Hindlimb muscle (tissue), 1 donor: ENCODE measurements at places on chromosomes 16 and 17. TPM values are rescaled to one million over a fixed set of nuclear protein-coding genes. Genes with fewer than 3 reads are reported as not detected.
A peak's percentile ranks its signal among the peaks of the same experiment; 100 is the strongest.

DNA sequence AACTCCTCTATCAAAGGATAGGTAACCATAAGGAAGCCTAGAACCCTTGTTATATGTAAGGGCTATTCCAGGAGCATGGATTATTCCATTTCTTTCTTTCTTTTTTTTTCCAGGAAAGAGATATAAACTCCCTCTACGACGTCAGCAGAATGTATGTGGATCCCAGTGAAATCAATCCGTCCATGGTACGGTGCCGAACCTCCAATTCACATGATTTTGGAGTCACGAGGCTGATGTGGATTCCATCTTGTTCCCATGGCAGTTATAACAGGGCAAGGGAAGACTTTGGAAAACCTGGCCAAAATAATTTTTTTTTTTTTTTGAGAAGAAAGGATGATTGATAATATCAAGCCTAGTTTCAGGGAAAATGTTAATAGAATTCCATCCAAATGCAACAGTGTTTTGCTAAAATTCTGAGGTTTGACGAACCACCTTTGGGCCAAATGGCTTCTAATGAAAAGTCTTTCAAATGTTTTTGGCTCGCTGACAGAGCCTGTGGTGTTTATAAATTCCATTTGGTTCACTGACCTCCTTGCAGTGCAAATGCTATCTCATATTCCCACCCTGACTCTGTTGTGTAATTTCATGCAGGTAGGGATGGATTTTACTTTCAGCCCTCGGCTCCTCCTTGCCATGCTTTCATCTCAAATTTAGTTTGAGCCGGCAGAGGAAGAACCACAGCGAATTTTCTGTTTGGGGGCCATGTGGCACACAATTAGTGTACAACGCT, 90.0 kb downstream of the SDR42E1 start:
- DNase-seq, result peak; percentile 54

- DNase-seq, result no peak
Measured at GRCh38 chr17:17870247-17870646, 33.5 kb upstream of the SREBF1 start.

DNA sequence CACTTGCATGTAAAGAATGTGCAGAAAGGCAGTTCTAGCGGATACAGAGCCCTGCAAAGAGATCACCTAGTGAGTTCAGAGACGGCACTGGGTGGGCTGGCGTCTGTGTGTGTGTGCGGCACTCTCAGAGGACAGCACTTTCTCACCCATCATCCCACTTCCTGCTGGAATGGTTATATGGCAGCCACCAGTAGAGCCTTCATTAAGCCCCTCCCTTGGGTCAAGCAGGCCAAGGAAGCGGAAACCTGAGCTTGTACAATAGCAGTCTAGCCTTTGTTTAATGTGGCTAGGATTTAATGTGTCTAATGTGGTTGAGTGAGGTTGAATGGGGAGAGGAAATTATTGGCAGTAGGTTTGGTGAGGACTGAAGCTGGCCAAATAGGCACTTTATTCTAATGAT, 88.3 kb upstream of the ELAC2 start:
- no peak for DNase-seq

DNA sequence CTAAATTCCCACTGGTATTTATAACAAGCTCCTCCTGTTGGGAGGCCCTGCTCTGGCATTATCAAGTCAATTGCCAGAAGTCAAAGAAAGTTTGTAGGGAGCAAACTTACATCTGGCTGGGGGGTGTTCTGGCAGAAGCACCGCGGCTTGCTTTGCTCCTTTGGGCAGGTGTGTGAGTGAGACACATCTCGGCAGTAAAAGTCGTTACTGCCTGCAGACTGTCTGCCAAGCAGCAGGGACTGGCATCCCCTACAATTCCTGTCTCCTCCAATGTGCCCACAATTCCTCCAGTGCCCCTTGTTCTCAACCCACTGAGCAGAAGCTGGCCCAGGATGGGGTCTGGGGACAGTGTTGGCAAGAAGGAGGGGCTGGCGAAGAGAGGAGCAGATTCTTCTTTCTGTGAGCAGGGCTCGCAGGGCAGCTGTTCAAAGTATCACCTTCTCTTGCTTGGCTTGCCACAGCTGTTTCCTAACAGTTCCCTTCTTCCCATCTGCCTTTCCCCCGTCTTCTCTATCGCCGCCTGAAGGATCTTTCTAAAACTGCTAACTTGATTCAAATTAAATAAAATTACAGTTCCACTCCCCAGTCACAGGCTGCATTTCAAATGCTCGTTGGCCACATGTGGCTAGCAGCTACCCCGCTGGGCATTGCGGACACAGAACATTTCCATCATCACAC, 30.2 kb downstream of the SPACA3 start:
- DNase-seq, result no peak

DNA sequence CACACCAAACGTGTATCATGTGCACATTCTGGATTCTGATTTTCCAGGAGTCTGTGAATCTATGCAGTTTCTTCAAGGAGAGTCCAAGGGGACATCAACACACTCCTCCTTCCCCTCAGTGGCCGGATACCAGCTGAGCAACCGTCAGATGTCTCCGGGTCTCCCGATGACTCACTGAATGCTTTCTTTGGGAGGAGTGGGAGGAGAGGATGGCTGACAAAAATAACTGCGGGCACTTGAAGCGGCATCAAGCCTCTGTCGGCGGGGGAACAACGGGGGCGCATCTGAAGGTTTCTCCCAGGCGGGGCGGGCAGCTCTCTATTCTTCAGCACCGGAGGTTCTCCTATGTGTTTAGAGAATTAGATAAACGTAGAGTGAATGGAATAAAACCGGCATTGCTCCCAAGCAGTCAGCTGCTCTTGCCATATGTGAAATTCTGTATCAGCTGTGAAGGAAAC, 24.6 kb upstream of the LRRC75A start:
- DNase-seq, result peak; percentile 47

DNA sequence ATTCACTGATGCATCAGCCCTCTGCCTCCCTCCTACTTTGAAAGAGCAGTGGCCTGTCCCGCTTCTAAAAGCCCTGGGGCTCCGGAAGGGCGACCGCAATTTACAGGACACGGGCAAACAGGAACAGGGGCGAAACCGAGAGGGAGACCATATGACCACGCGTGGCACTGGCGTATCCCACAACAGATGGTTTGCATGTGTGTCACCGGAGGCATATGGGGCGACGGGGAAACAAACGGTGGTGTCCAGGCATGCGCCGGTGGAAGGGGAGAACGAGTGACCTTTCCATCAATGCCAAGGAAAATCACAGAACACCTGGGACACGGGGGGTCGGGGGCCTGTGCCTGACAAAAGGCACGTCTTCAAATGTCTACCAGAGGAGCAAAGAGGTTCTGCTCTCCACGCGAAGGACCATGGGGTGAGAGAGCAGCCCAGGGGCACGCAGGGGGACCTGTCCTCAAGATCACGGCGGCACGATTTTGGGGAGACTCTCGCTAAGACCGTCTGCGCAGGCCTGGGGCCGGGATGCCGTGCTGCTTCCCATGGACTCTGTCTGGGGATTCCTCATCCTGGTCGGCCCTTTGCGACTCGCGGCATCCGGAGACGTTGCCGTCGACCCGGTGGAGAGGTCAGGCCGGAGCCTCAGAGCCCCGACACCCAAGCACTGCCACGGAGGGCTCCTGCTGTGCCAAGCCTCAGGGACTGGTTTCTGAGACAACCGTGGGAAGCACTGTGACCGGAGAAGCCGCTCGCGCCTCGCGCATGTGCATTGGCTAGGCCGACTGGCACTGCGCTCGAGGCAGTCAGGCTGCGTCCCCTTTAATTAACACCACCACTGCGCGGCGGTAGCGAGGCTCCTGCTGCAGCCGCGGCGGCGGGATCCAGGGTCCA, 12.8 kb upstream of the KCNJ18 start:
- DNase-seq, result no peak

GRCh38 chr17:67246403-67246652, 1.3 kb upstream of the HELZ start:
- DNase-seq, result no peak

DNA sequence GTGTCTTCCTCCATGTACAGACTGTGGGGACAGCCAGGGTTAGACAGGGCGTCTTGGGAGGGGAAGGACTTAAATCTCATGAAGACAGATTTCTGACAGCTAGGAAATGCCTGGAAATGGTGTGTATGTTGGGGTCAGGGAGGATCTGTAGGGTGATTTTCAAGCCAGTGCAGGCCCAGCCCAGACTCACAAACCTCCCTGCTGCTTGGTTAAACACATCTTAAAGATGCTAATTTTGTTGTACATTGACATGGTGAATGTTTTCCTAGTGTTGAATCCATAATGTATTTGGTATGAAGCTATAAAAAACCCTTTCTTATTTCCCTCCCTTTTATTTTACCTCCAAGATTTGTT, 238.3 kb downstream of the CCDC182 start:
- no peak for DNase-seq

DNA sequence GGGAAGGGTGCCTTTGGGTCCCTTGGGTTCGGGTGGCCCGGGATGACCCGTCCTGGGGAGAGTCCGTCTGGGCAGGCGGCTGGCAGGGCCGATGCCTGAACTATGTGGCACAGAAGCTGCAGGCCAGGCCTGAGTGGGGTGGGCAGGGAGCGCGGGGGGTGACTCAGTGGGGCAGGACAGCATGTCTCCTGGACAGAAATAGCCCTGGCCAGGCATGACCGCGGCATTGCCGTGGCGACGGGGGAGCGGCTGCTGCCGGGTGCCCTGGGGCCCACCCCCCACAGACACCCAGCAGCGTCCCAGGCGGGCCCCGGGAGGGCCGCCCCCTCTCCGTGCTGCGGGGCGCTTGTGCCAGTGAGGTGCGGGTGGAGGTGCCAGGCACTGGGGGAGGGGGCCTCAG, 1.8 kb upstream of the C1QTNF8 start:
- no peak for DNase-seq

- peak; percentile 51 for DNase-seq
Measured at GRCh38 chr16:2473999-2474876, 689 bp upstream of the TBC1D24 start.

- DNase-seq, result no peak
Measured at GRCh38 chr17:73994946-73995345, 208.5 kb upstream of the RPL38 start.

GRCh38 chr17:10812674-10813073, 8.8 kb upstream of the TMEM238L start:
- DNase-seq, result no peak

- DNase-seq, result no peak
Measured at GRCh38 chr17:1379930-1380313, 20.1 kb downstream of the YWHAE start.

DNA sequence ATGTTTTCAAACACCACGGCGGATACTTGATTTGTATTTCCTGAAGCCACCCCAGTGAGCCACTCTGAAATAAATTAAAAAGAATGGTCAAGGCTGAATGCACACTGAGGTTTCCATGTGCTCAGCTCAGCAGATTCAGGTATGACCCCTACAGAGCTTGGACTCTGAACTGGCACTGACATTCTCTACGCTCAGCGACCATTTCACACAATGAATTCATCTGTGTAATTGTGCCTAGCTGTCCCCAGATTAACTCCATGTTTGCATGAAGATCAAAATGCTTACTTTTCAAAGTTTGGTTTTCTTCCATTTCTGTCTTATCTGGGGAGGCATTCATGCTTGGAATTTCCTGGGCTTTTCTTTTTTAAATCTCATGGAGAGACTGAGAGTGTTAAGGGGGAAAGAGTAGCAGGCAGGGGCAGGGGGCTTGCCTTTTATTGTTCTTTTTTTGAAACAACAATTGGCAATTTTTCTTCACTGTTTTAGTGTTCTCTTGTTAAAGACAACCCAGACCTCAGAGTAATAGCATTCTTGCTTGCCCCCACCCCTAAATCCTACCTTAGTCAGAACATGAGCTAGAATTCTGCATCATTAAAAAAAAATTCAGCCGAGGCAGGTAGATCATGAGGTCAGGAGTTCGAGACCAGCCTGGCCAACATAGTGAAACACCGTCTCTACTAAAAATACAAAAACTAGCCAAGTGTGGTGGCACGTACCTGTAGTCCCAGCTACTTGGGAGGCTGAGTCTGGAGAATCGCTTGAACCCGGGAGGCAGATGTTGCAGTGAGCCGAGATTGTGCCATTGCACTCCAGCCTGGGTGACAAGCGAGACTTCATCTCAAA, 85.5 kb upstream of the HNF1B start:
- no peak for DNase-seq

DNA sequence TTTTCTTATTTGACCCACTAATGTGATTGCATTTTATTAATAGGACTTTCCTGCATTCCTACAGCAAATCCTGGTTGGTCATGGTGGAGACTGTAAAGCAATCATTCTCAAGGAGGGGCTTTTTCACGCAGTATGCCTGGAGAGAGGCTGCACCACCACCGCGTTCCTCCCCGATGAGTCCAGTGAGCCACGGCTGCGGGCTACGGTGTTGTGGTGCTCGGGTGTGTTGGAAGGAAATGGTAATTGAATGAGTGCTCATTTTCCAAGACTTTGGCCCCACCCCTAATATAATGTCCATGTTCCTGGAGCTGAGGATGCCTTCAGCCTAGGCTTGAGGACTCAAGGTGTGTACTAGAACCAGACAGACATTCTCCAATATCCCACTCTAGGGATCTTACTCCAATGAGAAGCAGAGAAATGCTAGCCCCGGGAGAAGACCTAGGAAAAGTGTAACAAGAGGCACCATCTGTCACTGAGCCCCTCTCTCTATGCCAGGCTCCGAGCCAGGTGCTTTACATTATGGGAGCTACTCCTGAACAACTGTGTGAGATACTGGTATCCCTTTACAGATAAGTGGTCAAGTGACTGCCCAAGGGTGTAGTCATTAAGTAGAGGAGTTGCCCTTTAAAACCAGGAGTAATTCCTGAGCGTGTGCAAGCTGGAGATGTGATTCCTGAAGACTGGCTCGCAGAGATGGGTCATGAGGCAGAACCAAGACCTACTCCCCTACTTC, 39.4 kb downstream of the HEATR6 start:
- no peak for DNase-seq

GRCh38 chr17:2184993-2185931, 118.3 kb downstream of the SMG6 start:
- no peak for DNase-seq

DNA sequence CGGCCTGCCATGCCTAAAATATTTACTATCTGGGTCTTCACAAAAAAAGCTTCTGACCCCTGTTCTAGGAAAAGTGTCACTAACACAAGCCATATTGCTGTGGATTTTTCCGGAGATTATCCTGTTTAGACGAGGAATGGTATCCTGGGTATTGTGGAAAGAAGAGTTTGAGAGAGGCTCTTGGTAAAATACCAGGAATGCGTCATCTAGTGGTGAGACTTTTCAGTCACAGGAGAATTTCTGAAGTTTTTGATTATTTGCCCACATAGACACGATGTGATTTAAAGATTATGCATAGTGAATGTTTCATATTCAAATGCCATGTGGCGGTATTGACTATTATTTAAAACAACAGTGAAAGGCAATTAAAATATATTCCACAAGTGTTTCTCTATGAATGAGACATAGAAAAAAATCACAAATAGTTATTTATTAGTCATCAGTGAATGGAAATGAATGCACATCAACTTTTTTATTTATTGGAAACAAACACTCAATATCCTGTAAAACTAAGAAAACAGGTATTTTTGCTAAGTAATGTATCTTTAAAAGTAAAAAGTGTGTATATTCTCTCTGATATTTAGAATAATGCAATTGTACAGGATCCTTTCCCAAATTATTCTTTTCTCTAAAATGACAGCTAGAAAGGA, 7.8 kb downstream of the KRT28 start:
- DNase-seq, result peak; percentile 61

The PIRT gene
- polyA plus RNA-seq, result not detected

The KRT27 gene
- not detected for polyA plus RNA-seq

The FBXW10 gene
- polyA plus RNA-seq, result 0.13 TPM

The CDH13 gene
- polyA plus RNA-seq, result 57.0 TPM

The RAP1GAP2 gene
- 1.8 TPM for polyA plus RNA-seq

The CSF3 gene
- not detected for polyA plus RNA-seq

The HCRT gene
- polyA plus RNA-seq, result not detected

The SDR42E2 gene
- polyA plus RNA-seq, result not detected

The RNU2-1 gene
- 2.1 TPM for polyA plus RNA-seq

The MARVELD3 gene
- polyA plus RNA-seq, result 0.15 TPM
